ENCODE measurements at places on chromosomes 4 and X. TPM values are rescaled to one million over a fixed set of nuclear protein-coding genes. Genes with fewer than 3 reads are reported as not detected.

Gene GABRQ
- 0.05 TPM for total RNA-seq

Gene TACR3
- total RNA-seq, result not detected

Gene SLITRK4
- total RNA-seq, result 0.08 TPM

Gene CXCL3
- 0.75 TPM for total RNA-seq

Gene BEX5
- total RNA-seq, result 0.50 TPM

Gene PAGE2
- not detected for total RNA-seq

Gene LDOC1
- total RNA-seq, result 0.59 TPM

Gene ASB12
- total RNA-seq, result not detected

Gene LCORL
- total RNA-seq, result 7.1 TPM

Gene FAM90A26
- not detected for total RNA-seq

Gene MORC4
- total RNA-seq, result 5.8 TPM

Gene MAGEB10
- total RNA-seq, result not detected

Gene SULT1E1
- total RNA-seq, result 63.0 TPM

Gene PDZD4
- 0.28 TPM for total RNA-seq

Gene ADH1B
- 38.3 TPM for total RNA-seq

Gene SPANXN3
- total RNA-seq, result not detected

Measured in liver (tissue), 10 donors.